Cardiac septum (tissue), 1 donor: ENCODE measurements at places on chromosomes 3 and 15.

DNA sequence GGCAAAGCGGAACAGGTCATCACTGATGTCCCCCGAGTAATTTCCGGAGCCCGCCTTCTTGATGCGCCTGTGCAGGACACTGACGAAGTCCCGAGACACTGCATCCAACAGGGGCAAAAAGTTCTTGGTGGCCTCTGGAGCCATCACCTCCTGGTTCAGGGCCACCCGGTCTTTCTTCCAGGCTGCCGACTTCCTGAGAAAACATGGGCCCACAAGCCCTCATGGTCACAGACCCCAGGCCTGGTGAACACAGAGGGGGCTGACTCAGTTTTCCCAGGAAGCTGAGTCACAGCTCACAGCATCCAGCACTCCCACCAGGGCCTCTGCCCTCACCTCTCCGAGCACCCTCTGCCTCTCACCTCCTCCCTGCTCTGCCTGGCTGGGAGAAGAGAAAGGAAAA is 22.4 kb downstream of the CYP11A1 start:
- no peak for DNase-seq

- no peak for DNase-seq
Observed at GRCh38 chr3:159091936-159092335, 290.1 kb downstream of the MFSD1 start.

GRCh38 chr15:98150084-98150483 is 189.6 kb downstream of the ARRDC4 start:
- DNase-seq: no peak

- DNase-seq: no peak
Observed at GRCh38 chr3:138303474-138303873, 26.2 kb downstream of the NME9 start.

- no peak for DNase-seq
Observed at GRCh38 chr15:50881121-50882048, 27.1 kb upstream of the AP4E1 start.

DNA sequence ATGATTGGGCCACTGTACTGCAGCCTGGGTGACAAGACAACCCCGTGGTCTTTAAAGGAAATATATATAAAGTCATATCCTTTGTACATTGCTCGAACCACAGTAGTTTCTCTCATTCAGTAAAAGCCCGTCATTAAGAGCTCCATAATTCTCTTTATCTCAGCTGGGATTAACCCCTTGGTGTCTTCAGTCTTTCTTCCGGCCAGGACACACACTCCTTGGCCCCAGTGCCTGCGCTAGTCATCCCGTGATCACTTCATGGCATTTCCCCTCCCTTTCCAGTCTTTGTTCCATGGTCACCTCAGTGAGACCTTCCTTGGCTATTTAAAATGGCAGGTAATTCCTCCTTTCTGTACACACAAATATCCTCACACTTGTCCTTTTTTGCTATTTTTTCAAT is 3.3 kb downstream of the RPL35A start:
- no peak for DNase-seq

GRCh38 chr3:157786211-157786610 is 283.0 kb upstream of the VEPH1 start:
- DNase-seq: no peak

- DNase-seq: no peak
Observed at GRCh38 chr15:32671339-32672325, 30.1 kb downstream of the SCG5 start.

GRCh38 chr15:39156166-39156565 is 424.7 kb upstream of the THBS1 start:
- DNase-seq: no peak

DNA sequence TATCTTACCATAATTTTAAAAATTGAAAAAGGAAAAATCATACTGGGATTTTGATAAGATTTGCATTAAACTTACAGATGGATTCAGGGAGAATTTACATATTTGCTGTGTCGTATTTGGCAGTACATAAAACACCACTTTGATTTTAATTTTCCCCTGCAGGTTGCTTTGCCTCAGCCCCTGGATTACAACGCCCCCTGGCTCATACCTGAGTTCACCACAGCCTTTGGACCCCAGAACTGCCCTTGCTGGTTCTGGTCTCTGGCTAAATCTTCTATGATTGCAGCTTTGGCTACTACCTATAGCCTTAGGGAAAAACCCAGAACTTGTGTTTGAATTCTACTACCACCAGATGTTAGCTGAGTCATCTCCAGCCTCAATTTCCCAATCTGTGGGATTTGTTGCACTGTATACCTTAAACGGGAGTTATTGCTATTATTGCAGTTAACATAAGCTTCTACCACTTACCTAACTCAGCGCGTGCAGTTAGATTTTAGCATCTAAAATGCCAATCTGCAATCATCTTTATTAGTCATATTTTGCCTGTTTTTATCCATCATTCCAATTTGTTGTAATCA is 315.7 kb upstream of the GADL1 start:
- no peak for DNase-seq
